ENCODE measurements at places on chromosomes 1 and 21. TPM values are rescaled to one million over a fixed set of nuclear protein-coding genes. Genes with fewer than 3 reads are reported as not detected.

Gene SLC45A3
- total RNA-seq: 2.0 TPM

Gene PLEKHO1
- 2.0 TPM for total RNA-seq

Gene CELA2A
- total RNA-seq: 1,553 TPM

Gene CD247
- total RNA-seq: 0.95 TPM

Gene DENND1B
- 8.3 TPM for total RNA-seq

DNA sequence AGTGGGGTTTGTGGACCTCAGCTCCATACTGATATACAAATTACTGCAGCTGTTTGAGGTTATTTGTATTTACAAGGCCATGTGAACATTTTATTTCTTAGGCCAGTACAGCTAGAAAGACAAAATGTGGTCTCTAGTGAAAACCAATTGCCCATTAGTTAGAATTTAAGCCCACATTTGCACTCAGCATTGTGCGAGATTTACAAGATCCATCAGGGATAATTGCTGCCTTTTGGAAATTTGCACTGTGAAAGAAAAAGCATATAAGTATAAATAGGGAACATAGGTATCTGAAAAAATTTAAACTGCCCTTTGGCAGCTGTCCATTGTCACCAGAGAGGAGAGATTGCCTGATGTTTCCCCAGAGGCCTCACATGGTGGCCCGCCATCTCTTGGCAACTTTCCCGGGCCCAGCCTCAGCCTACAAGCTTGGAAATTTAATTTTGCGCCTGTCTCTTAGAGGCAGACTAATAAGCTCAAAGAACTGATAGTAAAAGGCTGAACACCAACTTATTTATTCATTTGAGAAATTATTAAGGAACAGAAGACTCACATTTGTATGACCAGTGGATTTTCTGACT is 120.7 kb downstream of the MAP3K21 start:
- no peak for DNase-seq

DNA sequence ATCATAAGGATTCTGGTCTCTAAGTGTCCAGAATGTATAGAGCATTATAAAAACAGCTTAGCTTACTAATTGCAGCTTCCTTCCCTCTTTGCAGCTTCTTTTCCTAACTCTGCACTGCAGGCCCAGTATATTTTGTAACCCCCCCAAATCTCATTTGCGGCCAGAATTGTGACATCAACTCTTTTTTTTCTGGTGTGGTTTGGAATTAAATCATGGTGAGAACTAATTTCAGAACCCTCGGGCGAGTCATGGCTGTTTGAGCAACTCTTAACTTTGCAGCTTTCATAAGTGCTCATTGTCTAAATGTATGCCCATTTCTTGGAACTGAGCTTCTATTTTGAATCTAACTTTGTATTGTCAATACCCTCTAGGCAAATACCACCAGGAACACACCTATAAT is 187.4 kb downstream of the CYYR1 start:
- no peak for DNase-seq

DNA sequence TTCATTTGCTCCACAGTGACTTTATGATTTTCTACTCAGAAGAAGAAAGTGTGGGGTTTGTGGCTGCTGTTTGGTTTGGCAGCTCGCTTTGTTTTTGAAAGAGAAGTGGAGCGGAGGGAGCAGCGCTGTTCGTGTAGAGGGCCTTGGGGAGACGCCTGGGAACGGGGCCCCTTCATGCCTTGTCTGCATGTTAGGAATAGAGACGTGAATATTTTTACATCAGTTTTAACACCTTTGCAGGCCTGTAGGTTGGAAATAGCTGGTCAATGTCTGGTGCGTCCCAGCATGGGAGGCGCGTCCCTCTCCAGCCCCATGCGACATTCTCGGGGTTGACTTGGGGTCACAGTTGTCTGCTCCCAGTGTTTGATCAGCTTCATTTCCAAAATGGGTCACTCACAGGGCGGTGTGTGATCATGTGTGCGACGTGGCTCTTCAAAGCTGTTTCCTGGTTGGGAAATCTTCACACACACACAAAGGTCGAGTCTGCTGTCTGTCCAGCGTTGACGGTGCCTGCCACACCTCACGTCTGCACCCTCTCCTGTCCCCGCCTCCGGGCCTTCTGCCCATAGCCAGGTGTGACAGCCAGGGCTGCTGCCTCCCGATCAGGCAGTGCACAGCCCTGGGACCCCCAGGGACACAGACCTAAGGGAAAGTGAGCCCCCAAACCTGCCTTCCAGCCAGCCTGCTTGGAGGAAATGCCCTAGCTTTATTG is 149.2 kb downstream of the PSMG1 start:
- DNase-seq: no peak

GRCh38 chr1:99658031-99658290 is 12.0 kb downstream of the PALMD start:
- no peak for DNase-seq
